Left ventricle myocardium inferior (tissue), 1 donor: ENCODE measurements at places on chromosomes 3 and 15. TPM values are rescaled to one million over a fixed set of nuclear protein-coding genes. Genes with fewer than 3 reads are reported as not detected.
A peak's percentile ranks its signal among the peaks of the same experiment; 100 is the strongest.

CSNK1G1 gene
- total RNA-seq: 6.3 TPM

GRAMD1C gene
- total RNA-seq: 2.0 TPM

LMAN1L gene
- total RNA-seq: 8.1 TPM

PLA2G4D gene
- not detected for total RNA-seq

EXD1 gene
- not detected for total RNA-seq

GRCh38 chr3:16468336-16469098 lies 45.0 kb downstream of the RFTN1 start:
- H3K36me3 ChIP-seq: peaks cover 41% of the 10 kb centered on the region
- DNase-seq: no peak
- H3K4me1 ChIP-seq: peaks cover 93% of the 10 kb centered on the region
- peak overlapping the region; percentile 60 for H3K27ac ChIP-seq

- H3K4me3 ChIP-seq: no peak overlapping the region
- no peaks in the 10 kb centered on the region for H3K27me3 ChIP-seq
- peaks cover 49% of the 10 kb centered on the region for H3K36me3 ChIP-seq
- H3K4me1 ChIP-seq: peaks cover 4% of the 10 kb centered on the region
- no peak overlapping the region for H3K27ac ChIP-seq
- DNase-seq: no peak
Observed at GRCh38 chr3:4812591-4812990, 166.6 kb upstream of the BHLHE40 start.

DNA sequence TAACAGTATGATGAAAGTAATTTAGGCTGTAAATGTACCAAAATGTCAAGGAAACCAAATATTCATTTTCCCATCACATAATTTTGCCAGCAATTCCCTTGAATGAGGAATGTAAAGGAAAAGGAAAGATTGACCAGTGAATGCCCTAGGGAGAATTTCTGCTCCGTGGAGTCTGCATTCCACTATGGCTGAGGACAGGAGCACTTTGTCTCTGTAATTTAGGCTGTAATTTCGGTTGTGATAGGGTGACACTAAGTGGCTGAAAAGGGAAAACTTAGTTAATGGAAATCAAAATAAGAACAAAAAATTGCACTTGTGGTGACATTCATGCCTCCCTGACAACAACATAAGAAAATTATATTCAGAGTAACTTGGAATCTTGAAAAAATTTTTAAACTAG lies 8.3 kb upstream of the TMEM207 start:
- H3K4me1 ChIP-seq: no peaks in the 10 kb centered on the region
- no peaks in the 10 kb centered on the region for H3K27me3 ChIP-seq
- no peak overlapping the region for H3K27ac ChIP-seq
- no peaks in the 10 kb centered on the region for H3K36me3 ChIP-seq

DNA sequence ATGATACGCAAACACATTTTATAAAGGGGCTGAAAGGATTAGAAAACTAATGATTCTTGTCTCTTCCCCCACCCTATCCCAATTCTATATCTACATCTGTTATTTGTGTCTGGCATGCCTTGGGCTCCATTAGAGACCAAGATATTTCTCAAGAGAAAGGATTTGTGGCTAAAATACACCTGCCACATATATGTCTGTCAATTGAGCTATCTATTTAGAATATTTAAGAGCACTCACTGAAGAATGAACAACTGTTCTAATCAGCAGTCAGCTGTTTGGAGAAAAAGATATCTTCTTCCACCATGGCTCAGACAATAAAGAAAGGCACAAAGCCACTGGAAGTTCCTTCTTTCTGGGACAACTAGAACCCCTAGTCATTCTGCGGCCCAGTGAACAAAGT lies 61.7 kb upstream of the LRRN1 start:
- peaks cover 3% of the 10 kb centered on the region for H3K27me3 ChIP-seq
- H3K4me3 ChIP-seq: no peak overlapping the region
- DNase-seq: no peak
- H3K27ac ChIP-seq: no peak overlapping the region

GRCh38 chr3:70049761-70050160 lies 50.2 kb downstream of the SAMMSON start:
- no peaks in the 10 kb centered on the region for H3K4me1 ChIP-seq
- H3K4me3 ChIP-seq: no peak overlapping the region
- H3K27ac ChIP-seq: no peak overlapping the region
- H3K36me3 ChIP-seq: no peaks in the 10 kb centered on the region
- peaks cover 7% of the 10 kb centered on the region for H3K27me3 ChIP-seq

DNA sequence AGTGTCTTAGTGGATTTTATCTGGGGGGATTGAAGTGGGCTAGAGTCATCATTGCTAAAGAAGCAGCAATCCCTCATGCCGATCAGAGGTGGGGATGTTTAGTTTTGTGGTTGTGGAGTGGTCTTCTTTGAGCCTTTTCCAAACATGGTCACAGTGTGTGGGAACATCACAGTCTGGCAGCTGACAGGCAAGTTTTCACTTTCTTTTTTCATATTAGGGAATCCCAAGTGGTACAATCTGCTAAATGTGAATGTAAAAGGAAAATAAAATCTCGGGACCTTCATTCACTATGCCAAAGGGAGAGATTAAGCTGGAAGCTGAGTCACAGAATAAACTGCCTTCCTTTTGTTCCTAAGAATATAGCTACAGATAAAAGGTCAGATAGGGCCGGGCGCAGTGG lies 10.4 kb upstream of the CX3CR1 start:
- no peaks in the 10 kb centered on the region for H3K27me3 ChIP-seq
- no peaks in the 10 kb centered on the region for H3K36me3 ChIP-seq
- no peak overlapping the region for H3K27ac ChIP-seq
- no peak overlapping the region for H3K4me3 ChIP-seq

- peak overlapping the region; percentile 10 for H3K27ac ChIP-seq
- H3K36me3 ChIP-seq: no peaks in the 10 kb centered on the region
Observed at GRCh38 chr15:37394402-37395099, 294.2 kb upstream of the MEIS2 start.

- H3K4me3 ChIP-seq: no peak overlapping the region
- H3K27ac ChIP-seq: no peak overlapping the region
- H3K27me3 ChIP-seq: peaks cover 86% of the 10 kb centered on the region
- H3K36me3 ChIP-seq: no peaks in the 10 kb centered on the region
- peak; percentile 74 for DNase-seq
- H3K4me1 ChIP-seq: peaks cover 42% of the 10 kb centered on the region
Observed at GRCh38 chr15:40279437-40280141, 3.3 kb downstream of the ANKRD63 start.

GRCh38 chr3:13420045-13420830 lies at the start of gene NUP210:
Gene NUP210 (minus strand): TSS chr3:13420322. CDS start chr3:13420226, 96 bp downstream.
- H3K36me3 ChIP-seq: no peaks in the 10 kb centered on the region
- peak; percentile 22 for DNase-seq
- peaks cover 8% of the 10 kb centered on the region for H3K4me1 ChIP-seq
- peak within 1 kb of the TSS; percentile 23 for H3K27ac ChIP-seq

- H3K4me3 ChIP-seq: no peak overlapping the region
- no peaks in the 10 kb centered on the region for H3K27me3 ChIP-seq
- no peak overlapping the region for H3K27ac ChIP-seq
- H3K36me3 ChIP-seq: no peaks in the 10 kb centered on the region
Observed at GRCh38 chr3:120025520-120025919, 68.7 kb downstream of the GSK3B start.

DNA sequence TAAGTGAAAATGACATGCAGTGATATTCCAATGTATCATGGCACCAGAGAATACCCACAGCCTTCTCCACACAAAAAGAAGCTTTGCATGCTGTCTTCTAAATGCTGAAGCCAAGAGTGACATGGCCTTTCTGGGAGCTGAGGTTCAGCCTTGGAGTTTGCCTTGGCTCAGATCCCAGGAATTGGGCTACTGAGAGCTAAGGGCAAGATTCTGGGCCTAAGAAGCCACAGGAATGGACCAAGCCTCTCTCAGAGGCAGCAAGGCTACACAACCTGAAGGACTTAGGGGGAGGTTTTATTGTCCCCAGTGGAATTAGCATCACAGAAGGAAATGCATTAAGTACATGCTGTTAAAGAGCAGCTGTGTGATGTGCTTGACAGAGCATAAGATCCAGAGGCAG lies 1078.5 kb downstream of the TUSC7 start:
- H3K36me3 ChIP-seq: no peaks in the 10 kb centered on the region
- no peak overlapping the region for H3K27ac ChIP-seq
- no peak for DNase-seq
- no peaks in the 10 kb centered on the region for H3K27me3 ChIP-seq
- H3K4me1 ChIP-seq: no peaks in the 10 kb centered on the region

DNA sequence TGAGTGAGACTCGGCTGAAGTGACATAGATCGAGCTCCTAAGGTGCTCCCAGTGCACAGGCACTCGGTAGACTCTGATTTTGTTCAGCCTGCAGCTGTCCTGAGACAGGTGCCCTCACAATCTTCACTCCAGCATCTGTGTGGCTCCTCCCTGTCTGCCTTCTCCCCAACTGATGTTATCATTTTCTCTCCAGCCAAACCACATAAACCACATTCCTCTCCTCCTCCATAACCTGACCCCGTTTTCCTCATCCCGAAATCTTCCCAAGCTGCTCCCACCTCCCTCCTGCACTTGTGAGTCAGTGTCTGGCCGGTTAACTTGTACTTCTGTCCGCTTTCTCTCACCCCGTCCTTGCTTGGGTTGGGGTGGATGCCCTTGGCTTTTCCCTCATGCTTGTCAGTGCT lies 93.3 kb upstream of the HACD2 start:
- H3K4me1 ChIP-seq: peaks cover 14% of the 10 kb centered on the region
- no peak overlapping the region for H3K4me3 ChIP-seq
- H3K27me3 ChIP-seq: no peaks in the 10 kb centered on the region
- H3K27ac ChIP-seq: no peak overlapping the region

- H3K36me3 ChIP-seq: no peaks in the 10 kb centered on the region
- peaks cover 9% of the 10 kb centered on the region for H3K4me1 ChIP-seq
- peaks cover 54% of the 10 kb centered on the region for H3K27me3 ChIP-seq
- H3K4me3 ChIP-seq: no peak overlapping the region
Observed at GRCh38 chr15:51678096-51678495, 3.2 kb upstream of the SCG3 start.

GRCh38 chr15:77959432-77959879 lies 118.1 kb downstream of the TBC1D2B start:
- no peak overlapping the region for H3K27ac ChIP-seq
- H3K4me3 ChIP-seq: peak overlapping the region; percentile 46
- peak; percentile 79 for DNase-seq
- no peaks in the 10 kb centered on the region for H3K36me3 ChIP-seq
